H1 (cell line): ENCODE measurements at places on chromosomes 6 and 20.

DNA sequence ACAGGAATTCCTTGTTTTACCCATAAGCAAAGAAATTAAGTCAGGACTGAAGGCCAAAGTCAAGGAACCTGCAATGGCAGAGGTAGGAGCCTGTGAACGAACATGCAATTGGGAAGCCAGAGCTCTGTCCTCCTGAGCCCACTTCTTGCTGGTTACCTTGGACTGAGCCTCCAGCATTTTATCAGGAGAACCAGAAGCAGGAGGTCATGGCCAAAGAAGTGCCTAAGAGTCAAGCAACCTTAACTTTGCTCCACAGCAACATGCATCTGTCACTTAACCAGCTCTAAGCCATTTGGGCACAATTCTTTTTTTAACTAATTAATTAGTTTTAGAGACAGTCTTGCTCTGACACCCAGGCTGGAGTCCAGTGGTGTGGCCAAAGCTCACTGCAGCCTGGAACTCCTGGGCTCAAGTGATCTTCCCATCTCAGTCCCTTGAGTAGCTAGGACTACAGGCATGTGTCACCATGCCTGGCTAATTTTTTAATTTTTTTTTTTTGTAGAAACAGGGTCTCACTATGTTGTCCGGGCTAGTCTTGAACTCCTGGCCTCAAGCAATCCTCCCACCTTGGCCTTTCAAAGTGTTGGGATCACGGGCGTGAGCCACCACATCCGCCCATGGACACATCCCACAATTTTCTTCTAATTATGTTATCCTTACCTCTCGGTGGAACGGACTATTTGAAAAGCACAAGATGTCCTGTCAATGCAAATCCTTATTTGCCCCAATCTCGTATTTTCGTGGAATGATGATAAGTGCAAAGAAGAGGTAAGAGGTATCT is 334.2 kb downstream of the CD83 start:
- DNase-seq, result no peak

DNA sequence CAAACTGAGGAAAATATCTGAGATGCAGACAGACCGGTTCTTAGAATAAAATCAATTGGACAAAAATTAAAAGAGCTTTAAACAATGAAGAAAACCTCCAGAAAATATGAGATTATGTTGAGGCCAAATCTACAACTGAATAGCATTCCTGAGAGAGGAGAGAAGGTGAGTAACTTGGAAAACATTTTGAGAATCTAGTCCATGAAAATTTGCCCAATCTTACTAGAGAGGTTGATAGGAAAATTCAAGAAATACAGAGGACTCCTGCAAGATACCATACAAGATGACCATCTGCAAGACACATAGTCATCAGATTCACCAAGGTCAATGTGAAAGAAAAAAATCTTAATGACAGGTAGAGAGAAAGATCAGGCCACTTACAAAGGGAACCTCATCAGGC is 437.7 kb upstream of the ADGRB3 start:
- DNase-seq, result no peak

DNA sequence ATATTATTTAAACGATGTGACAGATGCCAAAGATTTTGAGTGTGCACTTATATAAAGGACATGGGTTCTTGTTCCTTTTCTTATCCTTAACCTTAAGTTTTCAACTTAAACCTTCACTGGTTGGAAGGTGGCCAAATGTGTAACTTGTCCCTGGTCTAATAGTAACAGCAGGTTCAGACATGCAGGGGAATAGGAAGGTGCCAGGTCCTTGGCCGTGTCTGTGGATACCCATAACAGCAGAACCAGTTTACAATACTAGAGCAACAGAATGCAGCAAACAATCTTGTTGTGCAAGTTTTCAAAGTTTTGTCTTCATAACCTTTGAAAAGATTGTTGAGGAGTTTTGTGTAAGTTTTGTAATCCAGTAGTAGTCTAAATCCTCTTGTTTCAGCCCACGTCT is 4.4 kb downstream of the MYB start:
- no peak for DNase-seq

GRCh38 chr20:48326868-48327267 is 500.9 kb downstream of the PREX1 start:
- DNase-seq, result no peak

- no peak for DNase-seq
Measured at GRCh38 chr6:39822846-39823815, 31.0 kb downstream of the DAAM2 start.

DNA sequence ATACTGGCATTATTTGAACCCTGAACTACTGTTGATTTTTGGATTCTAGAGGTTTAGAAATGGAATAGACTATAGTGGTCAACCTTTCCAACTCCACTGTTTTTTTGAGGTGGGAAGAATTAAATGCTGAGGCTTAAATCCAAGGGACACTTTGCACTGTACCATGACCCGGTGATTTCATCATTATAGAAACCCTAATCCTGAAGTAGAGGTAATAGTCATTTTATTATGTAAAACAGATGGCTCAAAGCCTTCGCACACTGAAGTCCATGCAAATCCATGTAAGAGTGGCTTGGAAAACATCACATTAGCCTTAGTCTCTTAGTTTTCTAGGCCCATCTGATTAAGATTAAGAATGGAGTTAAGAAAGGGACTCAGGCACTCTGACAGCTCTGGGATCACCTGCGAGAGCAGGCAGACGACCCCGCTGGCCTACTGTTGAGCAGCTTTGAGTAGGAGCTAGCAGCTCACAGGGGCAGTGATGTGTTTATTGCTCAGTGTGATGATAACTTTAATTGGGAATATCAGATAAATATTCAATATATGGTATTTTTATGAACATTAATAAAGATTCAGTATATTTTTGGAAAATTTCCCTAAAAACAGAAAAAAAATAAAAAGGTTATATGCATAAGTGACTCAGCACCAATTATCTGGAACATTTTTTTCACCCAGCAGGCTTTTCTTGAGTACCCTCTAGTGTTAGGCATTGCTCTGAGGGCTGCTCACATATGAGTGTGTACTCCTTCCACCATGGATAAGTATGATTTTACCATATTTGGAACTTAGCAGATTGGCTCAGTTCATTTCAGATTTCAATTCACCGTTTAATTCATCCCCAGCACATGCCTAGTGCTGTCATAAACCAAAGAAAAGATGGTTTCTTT is 13.4 kb downstream of the SLX4IP start:
- DNase-seq, result no peak

DNA sequence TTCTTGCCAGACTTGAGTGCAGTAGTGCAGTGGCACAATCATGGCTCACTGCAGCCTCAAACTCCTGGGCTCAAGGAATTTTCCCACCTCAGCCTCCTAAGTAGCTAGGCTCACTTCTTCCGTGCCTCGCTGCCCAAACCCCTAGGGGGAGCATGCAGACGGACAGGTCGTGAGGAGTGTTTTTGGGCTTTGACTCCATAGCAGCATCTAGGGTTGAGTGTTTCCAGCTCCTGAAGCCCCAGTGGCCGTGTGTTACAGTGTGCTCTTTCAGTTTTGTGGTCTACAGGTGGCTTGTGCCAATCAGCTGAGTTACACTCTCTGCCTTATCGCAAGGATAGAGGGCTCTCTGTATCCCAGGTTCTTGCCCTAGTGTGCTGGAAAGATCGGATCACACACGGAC is 33.4 kb downstream of the NCOA3 start:
- peak; percentile 50 for DNase-seq

GRCh38 chr6:30781395-30781742 is 37.0 kb upstream of the IER3 start:
- DNase-seq, result no peak

GRCh38 chr20:48186915-48187314 is 401.6 kb upstream of the SULF2 start:
- DNase-seq, result no peak

DNA sequence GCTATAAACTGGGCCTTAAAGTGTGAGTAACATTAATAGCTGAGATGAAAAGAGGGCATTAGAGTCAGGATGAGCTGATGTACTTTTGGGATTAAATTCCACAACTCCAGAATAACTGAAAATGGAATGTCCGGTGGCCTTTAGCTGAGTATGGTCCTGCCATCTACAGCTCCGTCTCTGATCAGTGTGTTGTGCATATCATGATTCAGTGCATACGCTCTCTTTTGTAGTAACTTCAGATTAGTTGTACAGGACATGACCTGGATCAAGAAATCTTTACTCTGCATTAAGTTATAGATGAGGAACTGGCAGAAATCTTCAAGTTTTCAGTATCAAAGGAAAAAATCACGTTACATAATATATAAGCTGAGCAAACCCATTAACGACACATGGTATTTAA is 92.4 kb downstream of the MTFR2 start:
- no peak for DNase-seq

GRCh38 chr6:139062932-139063646 is 34.5 kb downstream of the ABRACL start:
- DNase-seq, result no peak

- DNase-seq, result no peak
Measured at GRCh38 chr20:55205665-55206064, 730.3 kb downstream of the DOK5 start.

- no peak for DNase-seq
Measured at GRCh38 chr20:46344488-46345162, 36.3 kb upstream of the CDH22 start.

DNA sequence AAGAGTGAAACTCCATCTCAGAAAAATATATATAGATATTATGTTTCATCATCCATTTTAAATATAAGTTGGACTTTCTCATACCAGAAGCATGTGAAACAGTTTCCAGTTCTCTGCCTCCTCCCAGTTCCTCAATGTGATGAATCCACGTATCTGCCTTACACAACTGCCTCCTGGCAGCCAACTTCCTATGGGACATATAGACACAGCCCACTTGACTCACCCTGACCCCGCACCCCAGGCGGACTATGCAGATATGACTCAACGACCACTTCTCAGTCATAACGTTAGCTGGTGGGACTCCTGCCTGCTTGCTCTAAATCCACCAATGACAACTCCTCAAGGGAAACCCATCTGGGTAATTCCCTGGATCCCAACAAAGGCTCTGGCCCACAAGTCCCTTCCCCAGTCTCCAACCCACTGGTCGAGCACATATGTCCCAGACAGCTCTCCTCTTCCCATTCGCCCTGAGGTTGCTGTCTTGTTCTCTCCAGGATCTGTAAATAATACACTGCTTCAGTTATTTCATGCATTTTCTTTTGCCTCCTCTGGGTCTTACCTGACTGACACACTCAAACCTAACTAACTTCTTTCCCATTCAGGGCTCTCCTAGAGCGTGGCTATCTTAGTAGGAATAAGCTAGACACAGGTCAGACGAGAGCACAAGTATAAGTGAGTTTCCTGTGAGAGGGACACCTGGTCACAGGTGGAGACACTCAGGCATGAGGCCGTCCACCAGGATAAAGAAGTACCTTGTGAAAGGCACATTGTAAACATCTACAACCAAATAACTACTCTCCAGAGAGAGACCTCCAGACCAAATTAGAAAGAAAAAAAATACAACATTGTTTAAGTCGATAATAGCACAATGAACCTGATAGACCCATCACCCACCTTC is 548.5 kb downstream of the CD83 start:
- no peak for DNase-seq

DNA sequence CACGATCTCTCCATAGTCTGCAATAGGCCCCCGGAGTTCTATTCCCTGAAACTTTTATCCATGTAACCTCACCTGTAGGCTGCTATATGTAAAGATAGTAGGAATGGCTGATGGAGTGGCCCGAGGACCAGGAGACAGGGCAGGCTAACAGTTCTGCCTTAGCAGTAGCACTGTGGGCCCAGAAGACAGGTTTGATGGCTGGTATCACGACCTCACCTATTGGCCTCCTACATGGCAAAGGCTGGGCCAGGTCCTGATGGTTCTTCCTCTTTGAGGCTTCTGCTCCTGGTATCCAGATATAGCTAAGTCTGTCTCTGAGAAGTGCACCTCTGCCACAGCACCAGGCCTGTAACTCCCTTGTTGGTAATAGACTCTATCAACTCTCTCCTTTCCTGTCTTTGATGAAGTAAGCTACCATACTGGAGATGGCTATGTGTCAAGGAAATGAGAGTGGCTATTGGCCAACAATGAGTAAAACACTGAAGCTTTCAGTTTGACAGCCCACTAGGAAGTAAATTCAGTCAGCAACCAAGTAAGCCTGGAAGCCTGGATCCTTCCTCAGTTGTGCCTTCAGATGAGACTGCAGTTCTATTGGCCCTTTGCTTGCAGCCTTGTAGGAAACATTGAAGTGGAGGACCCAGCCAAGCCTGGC is 5.7 kb downstream of the SPEF1 start:
- DNase-seq, result no peak

DNA sequence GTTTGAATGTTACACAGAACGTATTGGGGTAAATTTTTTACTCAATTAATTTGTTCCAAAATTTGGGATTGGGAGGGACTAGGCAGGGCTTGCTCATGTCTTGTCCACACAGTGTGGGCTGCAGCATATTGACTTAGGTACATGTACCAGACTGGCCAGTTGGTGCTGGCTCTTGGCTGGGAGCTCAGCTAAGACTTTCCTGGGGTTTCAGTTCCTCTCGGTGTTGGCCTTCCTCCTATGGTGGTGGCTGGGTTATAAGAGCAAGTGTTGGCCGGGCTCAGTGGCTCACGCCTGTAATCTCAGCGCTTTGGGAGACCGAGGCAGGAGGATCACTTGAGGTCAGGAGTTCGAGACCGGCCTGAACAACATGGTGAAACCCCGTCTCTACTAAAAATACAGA is 4.9 kb downstream of the CENPQ start:
- no peak for DNase-seq

GRCh38 chr6:112372226-112372806 is 25.2 kb downstream of the RFPL4B start:
- no peak for DNase-seq

- DNase-seq, result no peak
Measured at GRCh38 chr6:113763876-113764275, 93.3 kb upstream of the MARCKS start.

DNA sequence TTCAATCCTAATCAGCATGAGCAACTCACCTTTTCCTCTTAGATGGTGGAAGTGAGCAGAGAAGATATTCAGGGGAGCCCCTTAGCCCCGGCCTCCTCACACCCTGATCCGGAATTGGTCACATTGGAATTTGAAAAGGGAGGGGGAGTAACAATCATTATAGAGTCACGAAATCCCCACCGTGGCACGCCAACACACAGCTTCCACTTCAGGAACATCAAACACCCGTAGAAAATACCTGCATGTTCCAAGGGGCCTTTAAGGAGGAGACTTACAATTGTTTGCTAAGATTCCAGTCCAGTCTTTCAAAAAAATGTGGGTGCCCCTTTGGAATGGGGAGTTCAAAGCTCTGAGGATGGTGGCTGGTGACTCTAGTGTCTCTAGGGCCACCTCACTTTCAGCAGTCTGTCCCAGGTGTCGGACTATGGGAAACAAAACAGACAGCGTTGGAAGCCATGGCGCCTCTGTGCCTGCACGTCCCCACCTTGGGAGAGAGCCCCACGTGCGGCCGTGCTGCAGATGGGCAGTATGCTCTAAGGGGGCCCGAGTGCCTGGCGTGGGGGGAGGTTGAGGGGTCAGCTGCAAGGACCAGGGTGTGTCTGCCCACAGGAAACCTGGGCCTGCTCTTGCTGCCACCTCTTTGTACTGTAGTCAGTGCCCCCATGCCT is 2.4 kb downstream of the CD93 start:
- DNase-seq, result no peak

GRCh38 chr20:39645131-39645530 is 683.0 kb downstream of the DHX35 start:
- DNase-seq, result no peak

GRCh38 chr20:31861385-31862156 is 8.8 kb downstream of the DUSP15 start:
- DNase-seq, result peak; percentile 60
